ENCODE measurements at places on chromosomes 11 and 22.

DNA sequence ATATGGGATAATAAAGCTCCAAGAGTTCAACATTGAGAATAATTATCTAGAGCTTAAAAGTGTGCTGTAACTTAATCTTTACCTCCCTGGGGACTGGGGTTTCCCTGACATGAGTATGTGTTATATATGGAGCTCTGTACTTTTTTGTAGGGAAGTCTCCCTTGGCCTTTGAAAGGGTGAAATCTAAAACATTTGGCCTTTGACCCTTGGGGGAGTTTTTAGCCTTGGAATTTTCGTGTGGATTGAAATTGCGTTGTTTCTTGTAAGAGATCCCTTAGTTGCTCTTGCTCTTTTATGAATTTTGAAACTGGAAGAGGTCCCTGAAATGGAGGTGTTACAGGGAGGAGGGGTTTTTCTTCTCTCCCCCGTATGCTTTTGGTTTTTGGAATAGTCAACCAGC is 450.0 kb downstream of the NELL1 start:
- no peak for DNase-seq

DNA sequence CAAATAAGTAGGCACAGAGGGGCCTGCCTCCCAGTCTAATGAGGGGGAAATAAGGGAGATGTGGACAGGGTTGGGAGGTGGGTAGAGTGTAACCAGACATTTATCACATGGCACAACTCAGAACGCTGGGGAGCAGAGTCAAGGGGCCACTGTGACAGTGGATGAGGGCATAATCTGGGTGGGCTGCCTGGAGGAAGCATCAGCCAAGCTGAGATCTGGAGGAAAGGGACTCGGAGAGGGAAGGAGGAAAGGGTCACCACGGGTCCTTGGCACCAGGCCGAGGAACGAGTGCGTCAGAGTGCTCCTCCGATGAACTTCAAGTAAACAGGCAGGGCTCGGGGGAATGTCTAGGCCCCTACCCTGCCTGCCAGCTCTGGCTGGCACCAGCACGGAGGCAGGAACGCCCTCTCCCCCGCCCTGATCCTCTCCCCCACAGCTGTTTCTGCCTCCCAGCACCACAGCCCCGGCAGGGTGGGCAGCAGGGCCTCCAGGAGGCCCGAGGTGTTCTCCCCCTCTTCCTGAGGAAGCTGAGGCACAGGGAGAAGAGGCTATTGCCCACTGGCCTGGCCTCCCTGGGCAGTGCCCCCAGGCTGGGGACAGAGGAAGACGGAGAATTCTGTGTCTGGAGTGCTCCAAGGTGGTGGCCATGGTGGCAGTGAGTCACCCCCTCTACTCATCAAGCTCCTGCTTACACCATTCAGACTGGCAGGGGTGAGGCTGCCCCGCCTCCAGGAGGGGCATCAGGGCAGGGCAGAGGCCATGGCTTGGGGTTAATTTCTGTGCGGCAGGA is 4.2 kb downstream of the ALDH3B1 start:
- DNase-seq = peak; percentile 45

GRCh38 chr11:129950101-129951091 is 52.2 kb downstream of the PRDM10 start:
- no peak for DNase-seq

GRCh38 chr11:76677458-76677765 is 6.9 kb upstream of the LRRC32 start:
- DNase-seq = no peak

GRCh38 chr11:33310720-33311500 is 53.7 kb downstream of the HIPK3 start:
- no peak for DNase-seq

- no peak for DNase-seq
These were observed 646 bp downstream of the NCAPD3 start for GRCh38 chr11:134223121-134223520.

GRCh38 chr11:118052581-118053206 is 24.2 kb upstream of the TMPRSS4 start:
- no peak for DNase-seq

DNA sequence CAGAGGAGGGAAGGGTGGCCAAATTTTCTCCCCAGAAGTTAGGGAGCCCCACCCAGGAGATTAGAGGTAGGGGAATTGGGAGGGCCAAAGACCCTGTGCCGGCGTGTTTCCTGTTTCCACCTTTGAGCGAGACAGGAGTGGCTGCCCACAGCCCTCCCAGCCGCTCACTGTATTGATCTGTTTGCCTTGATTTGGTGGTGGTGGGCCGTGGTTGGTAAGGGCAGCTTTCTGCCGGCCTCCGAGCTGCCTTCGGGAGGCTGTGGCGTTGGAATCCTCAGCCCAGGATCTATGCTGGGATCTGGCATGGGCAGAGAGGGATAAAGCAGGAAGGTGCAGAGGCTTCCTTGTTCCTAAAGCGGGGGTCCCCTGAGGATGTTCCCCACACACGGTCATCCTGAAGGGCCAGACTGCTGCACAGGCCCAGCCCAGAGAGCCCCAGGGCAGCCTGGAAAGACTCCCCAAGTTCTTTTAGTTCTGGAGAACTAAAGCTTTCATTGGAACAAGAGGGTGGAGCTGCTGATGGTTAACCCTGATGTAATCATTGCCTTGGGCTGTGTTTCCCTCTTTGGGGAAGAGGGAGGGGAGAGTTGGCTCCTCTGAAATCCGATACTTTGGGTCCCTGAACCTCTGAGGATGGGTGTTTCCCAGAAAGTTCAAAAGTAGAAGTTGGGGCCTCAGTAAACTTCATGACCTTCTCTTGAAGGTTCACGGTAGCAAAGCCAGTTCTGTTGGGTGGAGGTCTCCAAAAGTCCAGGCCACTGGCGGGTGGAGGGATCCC is 7.2 kb downstream of the FAM83F start:
- DNase-seq = no peak

DNA sequence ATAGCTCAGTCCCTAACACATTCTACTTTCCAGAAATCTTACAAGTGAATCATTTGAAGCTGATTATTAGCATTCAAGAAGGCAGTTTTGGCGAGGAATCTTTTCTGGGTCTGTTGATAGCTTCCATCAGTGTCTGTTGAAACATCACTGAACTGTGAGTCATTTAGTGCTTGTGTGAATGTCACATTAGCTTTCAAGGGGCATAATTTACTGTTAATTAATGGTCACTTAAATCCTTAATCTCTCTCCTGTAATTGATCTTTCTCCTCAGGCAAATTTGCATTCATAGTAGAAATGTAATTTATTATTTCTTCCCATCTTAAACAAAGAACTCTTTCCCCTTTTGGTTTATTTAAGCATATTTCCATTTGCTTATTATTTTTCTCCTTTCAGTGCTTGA is 2.6 kb downstream of the HTR3B start:
- no peak for DNase-seq

DNA sequence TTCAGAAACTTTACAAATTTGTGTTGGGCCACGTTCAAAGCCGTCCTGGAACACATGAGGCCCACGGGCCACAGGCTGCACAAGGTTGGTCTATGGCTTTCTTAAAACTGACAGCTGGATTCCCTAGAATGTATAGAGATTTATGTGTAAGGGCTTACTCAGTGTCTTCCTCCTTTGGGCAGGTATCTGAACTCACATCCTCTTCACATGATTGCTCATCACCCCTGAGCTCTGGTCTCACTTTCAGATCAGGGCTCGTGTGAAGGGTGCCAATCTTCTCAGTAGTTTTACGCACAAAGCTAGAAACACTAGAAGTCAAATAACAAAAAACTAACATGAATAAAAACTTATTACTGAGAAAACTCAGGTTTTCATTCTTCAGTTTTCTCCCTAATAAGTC is 27.1 kb downstream of the HPS5 start:
- no peak for DNase-seq
